ENCODE measurements at places on chromosomes 16 and 17.

- DNase-seq: no peak
These were observed 7.8 kb downstream of the TEX14 start for GRCh38 chr17:58684003-58684402.

DNA sequence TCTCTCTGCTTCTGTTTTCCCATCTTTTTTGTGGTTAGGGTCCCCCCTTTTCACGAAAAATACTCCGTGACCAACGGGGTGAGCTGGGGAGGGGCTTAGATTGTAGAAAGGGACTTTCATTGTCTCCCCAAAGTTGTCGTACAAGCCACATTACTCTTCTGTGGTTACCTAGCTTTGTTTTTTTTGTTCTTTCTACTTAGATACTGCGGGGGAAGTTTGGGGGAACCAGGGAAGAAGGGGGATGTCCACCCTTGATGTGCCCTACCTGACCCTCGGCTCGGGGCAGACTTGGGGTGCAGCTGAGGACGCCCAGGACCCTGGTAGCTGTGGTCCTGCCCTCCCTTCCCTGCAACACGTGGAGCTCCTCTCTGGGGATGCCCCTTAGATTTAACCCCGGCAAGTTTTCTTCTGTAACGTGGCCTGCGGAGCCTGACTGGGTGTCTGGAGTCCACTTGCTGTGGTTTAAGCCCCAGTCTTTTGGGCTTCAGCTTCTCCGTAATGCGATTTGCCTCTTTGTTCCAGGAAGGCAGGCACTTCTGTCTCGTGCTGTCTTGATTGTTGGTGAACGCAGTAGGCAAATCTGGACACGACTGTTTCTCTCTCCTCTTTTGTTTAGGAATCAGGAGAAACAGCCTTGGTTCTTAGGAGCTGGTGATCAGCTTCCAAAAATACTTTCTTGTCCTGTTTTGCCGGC, 892 bp downstream of the ABCC1 start:
- no peak for DNase-seq

DNA sequence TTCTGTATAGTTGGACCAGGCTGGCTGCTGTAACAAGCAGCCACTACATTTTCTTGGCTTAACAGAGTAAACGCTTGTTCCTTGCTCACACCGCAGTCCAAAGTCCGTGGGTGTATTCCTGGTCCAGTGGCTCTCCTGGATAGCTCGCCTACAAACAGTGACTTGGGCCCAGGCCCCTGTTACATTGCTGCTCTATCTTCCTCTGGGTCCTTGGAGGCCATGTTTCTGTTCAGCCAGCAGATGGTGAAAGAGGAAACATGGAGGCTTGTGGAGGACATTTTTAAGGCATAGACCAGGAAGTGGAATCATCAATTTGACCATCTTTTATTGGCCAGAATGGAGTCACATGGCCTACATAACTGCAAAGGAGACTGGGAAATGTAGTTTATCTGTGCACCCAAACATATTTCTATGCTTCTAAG, 55.1 kb downstream of the ATP2C2 start:
- DNase-seq: no peak

DNA sequence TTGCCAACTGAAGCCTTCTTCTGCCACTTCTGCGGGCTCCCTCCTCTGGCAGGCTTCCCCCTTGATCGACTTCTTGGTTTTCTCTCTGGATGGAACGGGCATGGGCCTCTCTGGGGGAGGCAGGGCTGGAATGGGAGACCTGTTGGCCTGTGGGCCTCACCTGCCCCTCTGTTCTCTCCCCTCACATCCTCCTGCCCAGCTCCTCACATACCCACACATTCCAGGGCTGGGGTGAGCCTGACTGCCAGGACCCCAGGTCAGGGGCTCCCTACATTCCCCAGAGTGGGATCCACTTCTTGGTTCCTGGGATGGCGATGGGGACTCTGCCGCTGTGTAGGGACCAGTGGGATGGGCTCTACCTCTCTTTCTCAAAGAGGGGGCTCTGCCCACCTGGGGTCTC, 6.5 kb upstream of the LASP1NB start:
- no peak for DNase-seq

GRCh38 chr17:4082136-4082924, 60.5 kb downstream of the ZZEF1 start:
- no peak for DNase-seq

DNA sequence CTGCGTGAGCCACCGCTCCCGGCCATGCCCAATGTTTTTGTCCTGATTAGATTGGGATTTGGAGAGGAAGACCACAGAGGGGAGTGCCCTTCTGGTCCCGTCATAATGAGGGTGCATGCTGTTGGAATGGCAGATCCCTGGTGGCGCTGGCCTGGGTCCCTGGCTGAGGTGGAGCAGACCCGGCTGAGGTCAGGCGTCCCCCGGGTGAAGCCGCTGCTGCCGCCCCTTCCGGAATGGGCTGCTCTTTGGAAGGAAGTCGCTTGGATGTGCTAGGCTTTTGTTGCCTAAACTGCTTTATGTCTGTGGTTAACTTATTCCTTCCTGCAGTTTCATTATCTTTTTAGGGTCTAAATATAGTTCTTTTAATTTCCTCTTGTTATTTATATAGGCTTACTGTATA, 120.3 kb upstream of the CHMP6 start:
- DNase-seq: no peak

- DNase-seq: no peak
These were observed 134.5 kb upstream of the IRX5 start for GRCh38 chr16:54796211-54796610.

GRCh38 chr17:72297326-72298115, 176.7 kb downstream of the SOX9 start:
- DNase-seq: no peak

DNA sequence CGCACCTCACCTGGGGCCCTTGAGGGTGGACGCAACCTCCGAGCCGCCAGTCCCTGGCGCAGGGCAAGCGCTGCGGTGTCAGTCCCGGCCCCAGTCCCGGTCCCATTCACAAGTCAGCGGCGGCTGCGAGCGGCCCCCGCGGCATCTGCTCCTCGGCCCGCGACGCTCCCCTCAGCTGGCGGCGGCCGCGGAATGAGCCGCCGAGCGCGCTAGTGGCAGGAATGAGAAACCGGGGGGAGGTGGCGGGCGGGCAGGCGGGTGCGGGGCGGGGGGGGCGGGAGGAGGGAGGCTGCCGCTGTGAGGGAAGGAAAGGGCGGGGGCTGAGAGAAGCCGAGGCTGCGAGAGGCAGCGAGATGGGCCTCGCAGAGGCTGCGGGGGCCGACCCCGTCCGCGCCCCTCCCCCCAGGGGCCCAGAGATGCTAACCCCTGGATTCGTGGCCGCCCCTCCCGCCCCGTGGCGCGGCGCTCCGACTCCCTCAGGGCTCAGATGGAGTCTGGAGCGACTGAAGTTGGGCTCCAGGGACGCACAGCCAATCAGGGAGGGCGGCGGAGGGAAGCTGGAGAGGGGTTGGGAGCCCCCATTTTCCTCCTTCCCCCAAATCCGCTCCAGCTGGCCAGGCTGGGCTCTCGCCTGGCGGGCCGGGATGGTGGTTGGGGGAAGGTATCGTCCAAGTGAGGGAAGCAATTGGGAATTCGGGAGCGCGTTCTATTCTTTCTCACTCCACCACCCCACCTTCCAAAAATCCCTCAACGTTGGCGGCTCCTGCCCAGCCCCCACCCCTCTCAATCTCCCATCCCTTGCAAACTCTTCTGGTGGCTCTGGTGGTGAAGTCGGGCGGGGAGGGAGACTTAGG, at the start of gene CDH11:
CDH11 (minus strand) TSS at position 194 of the 854 bp plus-strand sequence. CDS start 117,194 bp downstream, outside the sequence.
- no peak for DNase-seq

DNA sequence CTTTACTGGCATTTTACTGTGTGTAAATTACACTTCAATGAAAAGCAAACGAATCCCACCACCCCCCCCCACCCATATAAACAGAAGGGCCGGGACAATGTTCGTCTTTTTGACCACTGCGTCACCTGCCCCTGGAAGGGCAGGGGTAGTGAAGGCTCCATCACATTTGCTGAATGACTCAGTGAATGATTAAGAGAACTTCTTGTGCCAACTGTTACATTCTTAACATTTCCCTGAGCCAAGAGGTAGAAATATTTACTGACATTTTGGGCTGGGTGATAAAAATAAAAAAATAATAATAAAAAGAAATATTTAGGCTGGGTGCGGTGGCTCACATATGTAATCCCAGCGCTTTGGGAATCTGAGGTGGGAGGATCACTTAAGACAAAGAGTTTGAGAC, 24.1 kb downstream of the C16orf96 start:
- no peak for DNase-seq

- no peak for DNase-seq
These were observed 394 bp upstream of the CPD start for GRCh38 chr17:30378241-30378824.

DNA sequence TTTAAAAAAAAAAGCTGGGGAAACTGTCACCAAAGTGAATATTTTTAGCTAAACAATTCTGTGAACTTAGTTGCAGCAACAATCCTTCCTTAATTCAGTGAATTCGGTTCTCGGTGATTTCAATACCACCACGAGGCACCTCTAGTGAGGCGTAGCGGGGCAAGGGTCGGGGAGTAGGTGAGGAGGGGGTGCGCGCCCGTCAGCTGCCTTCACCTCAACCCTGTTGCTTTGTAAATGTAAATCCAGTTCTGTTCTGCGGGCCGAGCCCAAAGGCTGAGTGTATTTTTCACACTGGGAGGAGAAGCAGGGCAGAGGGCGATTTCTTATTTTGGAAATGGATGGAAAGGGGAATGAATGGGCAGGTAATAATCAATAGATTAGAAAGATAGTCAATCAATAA, 17.4 kb downstream of the SALL1 start:
- DNase-seq: no peak

GRCh38 chr17:55267777-55268648, 3.3 kb downstream of the HLF start:
- DNase-seq: no peak

DNA sequence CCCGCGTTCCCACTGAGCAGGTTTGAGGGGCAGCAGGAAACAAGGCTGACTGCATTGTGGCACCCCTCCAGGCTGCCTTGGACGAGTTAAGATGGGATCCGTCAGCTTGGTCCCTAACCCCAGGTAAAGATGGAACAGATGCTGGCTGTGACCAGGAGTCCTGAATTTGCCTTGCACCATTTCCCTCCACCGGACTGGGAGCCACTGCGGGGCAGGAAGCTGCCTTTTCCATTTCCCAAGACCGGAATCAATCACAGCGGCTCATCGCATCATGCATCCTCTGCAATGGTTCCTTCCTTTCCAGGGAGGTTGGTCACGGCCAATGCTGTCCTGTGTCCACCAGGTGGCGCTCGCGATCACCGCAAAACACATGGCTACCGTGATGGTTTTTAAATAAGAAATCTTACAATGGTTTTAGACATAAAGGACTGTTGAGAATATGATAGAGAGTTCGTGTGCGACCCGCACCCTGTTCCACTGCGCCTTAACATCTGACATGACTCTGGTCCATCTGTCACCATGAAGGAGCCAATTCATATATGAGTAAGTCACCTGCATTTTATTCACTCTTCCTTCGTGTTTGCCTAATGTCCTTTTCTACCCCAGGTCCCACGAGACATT, 6.8 kb upstream of the MEAK7 start:
- DNase-seq: peak; percentile 84

DNA sequence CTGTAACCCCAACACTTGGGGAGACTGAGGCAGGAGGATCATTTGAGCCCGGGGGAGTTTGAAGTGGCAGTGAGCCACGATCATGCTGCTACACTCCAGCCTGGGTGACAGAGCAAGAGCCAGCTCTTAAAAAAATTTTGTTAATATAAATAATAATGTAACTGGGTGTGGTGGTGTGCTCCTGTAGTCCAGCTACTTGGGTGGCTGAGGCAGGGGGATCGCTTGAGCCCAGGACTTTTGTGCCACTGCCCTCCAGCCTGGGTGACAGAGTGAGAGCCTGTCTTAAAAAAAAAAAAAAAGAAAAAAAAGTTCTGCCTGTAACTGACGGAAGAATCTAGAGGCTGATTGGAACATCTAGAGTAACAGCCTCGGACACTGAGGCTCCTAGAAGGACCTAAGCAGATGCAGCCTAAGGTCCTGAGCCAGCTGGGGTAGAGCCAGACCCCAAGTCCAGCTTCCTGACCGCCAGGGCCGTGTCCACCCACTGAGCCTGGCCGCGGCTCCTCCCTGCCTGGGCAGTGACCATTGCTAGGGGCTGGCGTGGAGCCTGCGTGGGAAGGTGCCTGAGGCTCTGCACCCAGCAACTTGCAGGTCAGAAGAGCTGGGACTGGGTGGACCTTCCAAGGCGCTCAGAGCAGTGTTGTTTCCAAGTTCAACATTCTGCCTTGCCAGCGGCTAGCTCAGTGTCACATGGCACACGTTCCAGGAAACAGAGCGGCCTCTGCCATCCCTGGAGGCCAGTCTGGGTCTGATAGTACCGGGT, 209.4 kb upstream of the CIBAR2 start:
- DNase-seq: no peak

GRCh38 chr16:81888520-81889394, 109.7 kb downstream of the PLCG2 start:
- no peak for DNase-seq

- DNase-seq: no peak
These were observed 338.8 kb downstream of the WWOX start for GRCh38 chr16:78438219-78438618.

DNA sequence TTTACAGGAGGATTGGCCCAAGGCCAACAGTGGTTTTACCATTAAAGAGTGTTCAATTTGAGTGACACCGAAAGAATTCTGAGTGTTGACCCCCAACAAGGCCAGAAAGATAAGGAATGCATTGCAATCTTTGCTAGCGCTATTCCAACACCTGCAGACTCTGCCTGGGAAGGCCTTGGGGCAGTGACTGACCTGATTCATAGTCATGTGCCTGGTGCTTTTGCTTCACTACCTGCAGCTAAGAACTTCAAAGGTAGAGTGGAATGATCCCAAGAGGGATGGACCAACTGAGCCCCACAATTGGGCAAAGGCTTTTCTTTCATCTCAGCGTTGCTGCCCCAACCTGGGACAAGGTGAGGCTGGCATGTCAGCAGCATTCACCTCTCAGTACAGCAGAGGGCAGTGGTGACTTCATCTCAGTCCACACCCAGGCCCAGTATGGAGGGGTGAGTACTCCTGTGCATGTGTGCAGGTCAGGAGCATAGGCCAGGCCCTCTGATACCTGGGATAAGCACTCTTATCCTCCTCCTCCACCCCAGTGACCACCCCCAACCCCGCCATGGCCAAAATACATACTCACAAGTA, 149.6 kb upstream of the GNAO1 start:
- DNase-seq: peak; percentile 12

DNA sequence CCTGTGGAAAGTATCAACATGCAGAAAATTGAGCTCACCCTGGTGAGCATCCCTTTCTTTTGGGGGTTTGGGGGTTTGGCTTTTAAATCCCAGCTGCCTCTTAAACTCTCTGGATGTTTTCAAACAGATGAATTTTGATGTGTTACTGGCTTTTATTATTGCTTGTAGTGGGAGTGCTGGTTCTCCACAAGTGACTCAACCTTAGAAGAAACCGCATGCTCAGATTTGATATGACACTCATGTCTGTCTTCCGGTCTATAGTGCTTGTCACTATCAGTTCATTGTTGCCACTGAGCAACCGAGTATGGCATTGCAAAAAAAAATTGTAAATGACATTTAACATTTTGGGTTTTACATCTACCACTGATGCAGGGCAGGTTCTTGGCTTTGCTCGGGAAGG, 104.5 kb downstream of the HS3ST4 start:
- no peak for DNase-seq

Measured in NCI-H2107 (cell line).